Transverse colon (tissue), 4 donors: ENCODE measurements at places on chromosomes 12 and 14. TPM values are rescaled to one million over a fixed set of nuclear protein-coding genes. Genes with fewer than 3 reads are reported as not detected.

Gene AMIGO2
- total RNA-seq: 6.6 TPM

Gene ELK3
- total RNA-seq: 6.4 TPM

Gene ACAD10
- 49.0 TPM for total RNA-seq

Gene TRIM9
- 9.2 TPM for total RNA-seq

Gene STAC3
- total RNA-seq: 1.9 TPM

Gene RNASE7
- total RNA-seq: 0.48 TPM

Gene LMNTD1
- total RNA-seq: not detected

Gene PRIMA1
- total RNA-seq: 6.4 TPM

Gene PMCH
- total RNA-seq: not detected

Gene IFNG-AS1
- 0.68 TPM for total RNA-seq

Gene PKP2
- total RNA-seq: 109 TPM

Gene DLK1
- not detected for total RNA-seq

Gene ESPL1
- total RNA-seq: 31.8 TPM

Gene RNASE2
- not detected for total RNA-seq

Gene RASSF8
- 332 TPM for total RNA-seq

Gene PTPRQ
- under 0.01 TPM for total RNA-seq

Gene ENDOU
- total RNA-seq: not detected

Gene KLHL42
- 44.1 TPM for total RNA-seq

Gene HOXC5
- total RNA-seq: not detected

Gene ANKRD33
- not detected for total RNA-seq

Gene FOXN4
- not detected for total RNA-seq

Gene TROAP
- total RNA-seq: 1.4 TPM

Gene SERPINA12
- total RNA-seq: not detected

Gene ACVRL1
- total RNA-seq: 142 TPM

Gene BCL2L14
- total RNA-seq: 81.2 TPM

Gene LRRC43
- not detected for total RNA-seq

Gene KRT85
- not detected for total RNA-seq

Gene ACACB
- total RNA-seq: 106 TPM

Gene RHOJ
- total RNA-seq: 2.9 TPM

Gene ANG
- total RNA-seq: 10.5 TPM

Gene BLTP3B
- 3.8 TPM for total RNA-seq

Gene EID3
- total RNA-seq: 50.0 TPM

Gene DIABLO
- 121 TPM for total RNA-seq

Gene NKX2-8
- not detected for total RNA-seq

Gene AKAP5
- total RNA-seq: 5.2 TPM

Gene CABP1
- total RNA-seq: 4.4 TPM

Gene TFCP2
- total RNA-seq: 16.5 TPM

Gene SLC22A17
- 8.1 TPM for total RNA-seq

Gene KRT75
- not detected for total RNA-seq

Gene JDP2
- total RNA-seq: 62.5 TPM

Gene CDK4
- 40.3 TPM for total RNA-seq

Gene CAND1
- 92.7 TPM for total RNA-seq

Gene SERPINA9
- not detected for total RNA-seq

Gene MORN3
- total RNA-seq: not detected

Gene ART4
- 0.68 TPM for total RNA-seq

Gene ARG2
- total RNA-seq: 7.5 TPM

Gene MGST1
- 58.7 TPM for total RNA-seq

Gene FAIM2
- total RNA-seq: 2.5 TPM

Gene KRT74
- total RNA-seq: not detected

Gene WSCD2
- total RNA-seq: not detected

Gene C1R
- total RNA-seq: 154 TPM

Gene HVCN1
- not detected for total RNA-seq

Gene NTF3
- not detected for total RNA-seq

Gene SLC25A47
- not detected for total RNA-seq
